T-helper 9 cell (primary cell): ENCODE measurements at places on chromosomes 7 and 10.

DNA sequence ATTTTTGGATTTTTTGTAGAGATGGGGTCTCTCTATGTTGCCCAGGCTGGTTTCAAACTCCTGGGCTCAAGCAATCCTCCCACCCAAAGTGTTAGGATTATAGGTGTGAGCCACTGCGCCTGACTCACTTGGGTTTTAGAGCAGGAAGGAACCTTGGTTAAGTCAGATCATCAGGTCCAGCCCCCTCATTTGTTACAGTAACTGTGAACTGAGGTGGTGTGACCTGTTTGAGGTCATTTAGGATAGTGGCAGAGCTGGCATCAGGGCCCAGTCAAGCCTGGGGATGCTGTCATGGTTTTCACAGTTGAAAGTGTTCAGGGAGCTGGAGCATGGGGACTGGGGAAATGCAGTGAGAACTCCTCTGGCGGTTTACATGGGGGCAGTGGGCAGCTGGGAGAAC is 159.6 kb downstream of the TAX1BP1 start:
- no peak for DNase-seq

- DNase-seq: no peak
These were observed 739 bp upstream of the CCDC186 start for GRCh38 chr10:114174695-114175188.

GRCh38 chr7:56083150-56083785 is 9.5 kb downstream of the PHKG1 start:
- DNase-seq: no peak

- no peak for DNase-seq
These were observed 20.8 kb downstream of the C10orf105 start for GRCh38 chr10:71698737-71699136.

DNA sequence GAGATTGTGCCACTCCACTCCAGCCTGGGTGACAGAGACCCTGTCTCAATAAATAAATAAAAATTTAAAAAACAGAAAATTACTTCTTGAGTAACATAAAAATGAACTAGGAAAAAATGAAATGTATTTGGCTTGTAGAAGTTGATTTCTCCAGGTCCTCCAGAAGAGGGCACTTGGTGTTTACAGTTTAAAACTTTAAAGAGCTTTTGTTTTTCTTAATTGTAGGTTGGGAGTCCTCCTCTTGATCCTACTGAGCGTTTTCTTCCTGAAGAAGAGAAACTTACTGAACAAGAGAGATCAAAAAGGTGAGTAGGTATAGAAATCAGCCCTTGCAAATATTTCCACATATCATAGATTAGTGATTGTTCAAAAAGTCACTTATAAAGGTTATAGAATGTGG is 16.2 kb downstream of the KIFBP start:
- DNase-seq: no peak

DNA sequence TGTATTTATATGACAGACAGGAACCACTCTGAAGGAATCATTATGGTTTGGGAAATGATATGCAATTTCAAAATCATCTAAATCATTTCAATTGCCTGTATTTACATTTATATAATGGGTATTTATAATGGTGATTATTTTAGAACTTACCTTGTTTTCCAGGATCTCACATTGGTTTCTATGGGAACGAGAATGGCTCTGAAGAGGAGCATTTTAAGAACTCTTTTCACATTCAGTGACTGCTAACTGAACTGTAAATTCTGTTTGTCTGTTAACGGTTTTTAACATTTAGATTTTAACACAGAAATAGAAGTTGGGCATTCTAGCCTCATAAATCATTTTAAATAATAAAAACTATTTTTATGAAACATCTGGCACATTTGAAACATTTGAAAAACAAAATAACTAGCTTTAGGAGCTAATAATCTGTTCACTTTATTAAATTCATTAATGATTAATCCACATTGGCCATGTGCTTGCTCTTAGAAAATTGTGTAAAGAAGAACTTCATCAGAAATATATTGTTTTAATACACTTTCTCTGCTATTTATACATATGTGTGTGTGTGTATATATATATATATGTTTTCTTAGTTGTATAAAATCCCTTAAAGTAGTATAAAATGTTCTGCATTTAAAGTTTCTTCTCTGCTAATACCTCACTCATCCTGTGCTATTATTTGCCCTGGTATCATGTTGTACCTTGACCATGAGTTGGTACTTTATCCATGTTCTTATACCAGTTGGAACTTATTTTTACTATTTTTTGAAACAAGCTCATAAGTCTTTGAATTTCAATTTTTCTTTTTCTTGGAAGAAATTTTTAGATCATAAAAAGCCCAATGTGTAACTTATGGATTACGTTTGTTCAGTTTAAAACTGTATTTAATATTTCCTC is 8.7 kb upstream of the SEM1 start:
- no peak for DNase-seq

GRCh38 chr10:17175551-17175950 is 25.9 kb downstream of the TRDMT1 start:
- no peak for DNase-seq

DNA sequence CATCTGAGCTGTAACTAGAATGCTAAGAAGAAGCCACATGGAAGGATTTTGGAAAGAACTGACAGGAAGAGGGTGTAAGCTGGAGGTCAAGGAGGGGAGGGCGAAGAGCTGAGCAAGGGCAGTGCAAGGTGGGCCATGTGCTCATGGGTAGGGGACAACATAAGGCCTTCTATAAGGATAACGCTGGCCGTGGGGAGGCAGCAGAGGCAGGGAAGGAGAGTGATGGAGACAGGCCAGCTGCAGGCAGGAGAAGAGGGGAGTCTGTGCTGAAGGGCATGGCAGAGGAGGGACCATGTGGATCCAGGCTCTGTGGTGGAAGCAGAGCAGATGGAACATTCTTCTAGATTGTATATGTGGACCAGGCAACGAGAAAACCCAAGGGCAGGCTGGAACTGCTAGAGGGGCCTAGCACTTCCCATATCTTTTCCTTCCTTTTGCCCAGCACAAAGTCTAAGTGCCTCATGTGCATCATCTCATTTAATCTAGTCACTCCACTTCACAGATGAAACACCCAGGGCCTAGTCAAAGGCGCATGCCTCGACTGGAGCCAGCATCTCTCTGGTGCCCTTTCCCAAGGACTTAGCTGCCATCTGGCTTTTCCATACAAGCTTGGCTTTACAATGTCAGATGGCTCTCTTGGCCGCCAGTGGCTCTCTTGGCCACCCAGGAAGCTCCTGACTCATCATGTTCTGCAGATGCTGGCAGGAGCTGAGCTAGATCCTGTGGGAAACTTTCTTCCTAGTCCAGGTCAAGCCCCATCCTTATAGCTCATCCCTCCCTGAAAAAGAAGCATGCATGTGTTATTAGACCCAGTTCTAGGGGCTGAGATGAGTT is 6.6 kb downstream of the LRRC18 start:
- DNase-seq: no peak

- no peak for DNase-seq
These were observed 30.7 kb upstream of the TRIL start for GRCh38 chr7:28988810-28989209.

DNA sequence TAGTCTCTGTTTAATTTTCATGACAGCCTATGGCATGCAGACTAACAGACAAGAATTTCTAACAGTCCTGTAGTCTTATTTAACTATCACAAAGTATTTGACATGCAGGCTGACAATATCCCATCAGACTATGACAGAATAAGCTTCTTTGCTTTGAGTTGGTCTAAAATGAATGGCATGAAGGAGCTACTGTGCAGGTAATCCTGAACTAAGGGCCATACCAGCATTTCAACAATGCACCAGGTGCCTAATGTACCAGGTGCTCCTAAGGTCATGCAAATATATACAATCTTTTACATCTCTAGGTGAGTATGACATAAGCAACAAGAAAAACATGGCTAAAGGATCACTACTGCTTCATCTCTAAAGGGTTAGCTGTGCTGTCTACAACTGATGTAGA is 13.6 kb upstream of the MSS51 start:
- DNase-seq: no peak

DNA sequence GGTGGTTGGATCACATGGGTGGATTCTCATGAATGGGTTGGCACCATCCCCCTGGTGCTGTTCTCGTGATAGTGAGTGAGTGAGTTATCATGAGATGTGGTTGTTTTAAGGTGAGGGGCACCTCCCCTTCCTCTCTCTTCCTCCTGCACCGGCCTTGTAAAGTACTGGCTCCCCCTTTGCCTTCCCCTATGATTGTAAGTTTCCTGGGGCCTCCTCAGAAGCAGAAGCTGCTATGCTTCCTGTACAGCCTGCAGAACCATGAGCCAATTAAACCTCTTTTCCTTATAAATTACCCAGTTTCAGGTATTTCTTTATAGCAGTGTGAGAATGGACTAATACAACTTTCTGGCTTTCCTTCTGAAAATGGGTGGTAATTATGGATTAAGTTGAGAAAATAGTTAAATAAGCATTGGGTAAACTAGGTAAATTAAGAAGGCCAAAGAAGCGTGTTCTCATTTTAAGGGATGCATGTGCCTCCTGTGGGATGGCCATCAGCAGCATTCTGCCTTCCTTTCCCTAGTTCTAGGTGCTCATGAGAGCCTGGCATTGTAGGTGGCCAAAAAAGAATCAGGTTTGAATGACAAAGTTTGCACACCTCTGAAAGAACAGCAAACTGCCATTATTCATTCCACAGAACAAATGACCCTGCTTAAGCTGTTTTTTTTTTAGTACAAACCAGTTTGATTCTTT is 241.4 kb upstream of the CCDC6 start:
- no peak for DNase-seq

DNA sequence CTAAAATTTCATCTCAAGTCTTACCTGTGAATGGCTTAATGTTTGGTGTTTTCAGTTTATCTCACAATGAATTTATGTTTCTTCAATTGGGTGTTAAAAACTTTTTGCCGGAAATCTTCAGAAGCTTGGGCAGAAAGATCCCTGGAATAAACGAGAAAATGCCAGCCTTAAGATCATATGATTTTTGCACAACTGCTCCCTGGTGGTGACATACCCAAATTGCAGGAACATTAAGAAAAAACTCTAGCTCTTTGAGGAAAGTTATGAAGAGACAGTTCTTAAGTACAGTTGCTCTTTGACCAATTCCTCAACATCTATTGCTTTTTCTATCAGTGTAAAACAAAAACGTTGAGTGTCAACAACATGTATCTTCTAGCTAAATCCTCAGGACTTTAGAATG is 48.2 kb upstream of the CREB5 start:
- no peak for DNase-seq

GRCh38 chr7:100079024-100079560 is 2.4 kb downstream of the ZNF3 start:
- DNase-seq: no peak

DNA sequence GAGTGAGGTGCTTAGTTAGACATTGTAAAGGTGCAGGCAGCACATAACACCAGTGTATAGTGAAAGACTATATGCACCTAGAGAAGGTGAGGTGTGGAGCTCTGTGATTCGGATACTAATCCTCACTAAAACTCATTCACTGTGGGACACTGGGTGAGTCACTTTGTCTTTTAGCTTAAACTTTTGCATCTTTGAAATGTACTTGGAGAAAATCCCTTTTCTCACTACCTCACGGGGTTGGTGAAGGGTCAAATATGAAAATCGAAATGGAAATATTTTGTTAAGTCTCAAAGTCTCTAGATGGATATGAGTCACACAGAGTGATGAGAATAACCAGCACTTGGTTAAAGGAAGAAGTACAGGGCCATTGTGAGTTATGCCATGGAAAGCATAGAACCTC is 38.0 kb downstream of the MDFIC start:
- no peak for DNase-seq

DNA sequence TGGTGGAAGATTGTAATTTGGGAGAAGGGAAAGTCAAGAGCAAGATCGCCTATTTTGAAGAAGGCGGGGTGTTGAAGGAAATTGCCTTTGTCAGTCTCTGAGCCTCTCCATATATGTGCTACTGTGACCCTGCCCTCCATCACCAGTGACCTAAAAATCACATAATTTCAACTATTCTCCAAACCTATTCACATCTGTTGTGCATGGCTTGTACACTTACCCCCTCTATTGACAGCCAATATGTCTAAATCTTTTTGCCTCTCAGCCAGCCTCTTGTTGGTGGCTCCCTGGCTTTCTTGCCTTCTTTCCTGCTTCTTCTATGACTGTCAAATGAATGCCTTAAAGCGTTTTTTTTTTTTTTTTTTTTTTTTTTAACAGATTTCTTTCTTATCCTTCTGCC is 295.6 kb downstream of the AUTS2 start:
- no peak for DNase-seq

GRCh38 chr10:109914966-109915365 is 8.3 kb downstream of the XPNPEP1 start:
- DNase-seq: no peak

DNA sequence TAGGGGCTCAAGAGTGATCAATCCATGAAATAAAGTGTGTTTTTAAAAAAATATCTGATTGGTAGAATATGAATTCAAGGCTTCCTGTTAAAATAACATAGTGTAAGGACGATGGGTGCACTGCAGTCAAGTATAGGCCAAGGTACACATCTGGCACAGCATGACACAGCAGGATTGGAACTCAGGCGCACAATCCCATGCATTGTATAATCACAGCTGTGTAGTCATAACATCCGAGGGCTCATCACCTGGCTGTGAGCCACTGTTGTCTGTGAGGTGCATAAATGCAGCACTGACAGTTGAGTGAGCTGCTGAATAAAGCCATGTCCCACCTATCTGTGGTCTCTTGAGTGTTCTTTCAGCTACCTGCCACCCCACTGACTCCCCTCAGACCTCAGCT is 142.3 kb upstream of the HPS1 start:
- no peak for DNase-seq

- no peak for DNase-seq
These were observed 179.5 kb upstream of the YAE1 start for GRCh38 chr7:39386718-39387117.

DNA sequence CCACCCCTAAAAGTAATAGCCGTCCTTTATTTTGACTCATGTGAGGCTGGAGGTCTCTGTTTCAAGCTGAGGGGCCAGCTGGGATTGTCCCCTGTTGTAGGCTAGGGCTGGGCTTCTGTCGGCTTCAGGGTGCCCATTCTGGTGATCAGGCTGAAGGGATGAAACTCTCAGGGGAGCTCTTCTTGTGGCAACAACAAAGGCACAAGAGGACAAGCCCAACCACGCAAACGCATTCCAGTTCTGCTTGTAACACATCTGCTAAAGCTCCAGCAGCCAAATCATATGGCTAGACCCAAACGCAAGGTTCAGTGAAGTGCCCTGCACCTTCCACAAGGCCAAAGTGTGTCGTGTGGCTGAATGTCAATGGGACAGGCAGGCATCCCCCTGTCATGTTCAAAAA is 405.7 kb downstream of the INHBA start:
- no peak for DNase-seq

DNA sequence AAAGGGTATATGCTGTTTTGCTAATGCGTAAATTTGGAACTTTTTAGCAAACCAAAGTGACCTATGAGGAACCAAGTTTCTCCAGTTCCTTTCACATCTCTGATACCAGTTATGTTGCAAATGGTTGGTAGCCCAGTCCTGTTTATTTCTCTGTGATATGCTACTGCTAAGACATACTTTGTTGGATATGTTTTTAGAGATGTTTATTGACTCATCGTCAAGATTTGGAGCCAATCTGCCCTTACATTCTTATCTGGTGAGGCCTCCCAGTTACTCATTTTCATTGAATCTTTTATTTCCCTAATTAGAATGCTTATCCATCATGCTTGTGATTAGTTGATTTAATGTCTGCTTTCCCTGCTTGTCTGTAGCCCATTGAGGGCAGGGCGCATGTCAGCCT is 58.9 kb downstream of the LRGUK start:
- DNase-seq: no peak

GRCh38 chr7:151306374-151306773 is 35.2 kb upstream of the NUB1 start:
- no peak for DNase-seq
